ENCODE measurements at places on chromosomes 6 and 20.

DNA sequence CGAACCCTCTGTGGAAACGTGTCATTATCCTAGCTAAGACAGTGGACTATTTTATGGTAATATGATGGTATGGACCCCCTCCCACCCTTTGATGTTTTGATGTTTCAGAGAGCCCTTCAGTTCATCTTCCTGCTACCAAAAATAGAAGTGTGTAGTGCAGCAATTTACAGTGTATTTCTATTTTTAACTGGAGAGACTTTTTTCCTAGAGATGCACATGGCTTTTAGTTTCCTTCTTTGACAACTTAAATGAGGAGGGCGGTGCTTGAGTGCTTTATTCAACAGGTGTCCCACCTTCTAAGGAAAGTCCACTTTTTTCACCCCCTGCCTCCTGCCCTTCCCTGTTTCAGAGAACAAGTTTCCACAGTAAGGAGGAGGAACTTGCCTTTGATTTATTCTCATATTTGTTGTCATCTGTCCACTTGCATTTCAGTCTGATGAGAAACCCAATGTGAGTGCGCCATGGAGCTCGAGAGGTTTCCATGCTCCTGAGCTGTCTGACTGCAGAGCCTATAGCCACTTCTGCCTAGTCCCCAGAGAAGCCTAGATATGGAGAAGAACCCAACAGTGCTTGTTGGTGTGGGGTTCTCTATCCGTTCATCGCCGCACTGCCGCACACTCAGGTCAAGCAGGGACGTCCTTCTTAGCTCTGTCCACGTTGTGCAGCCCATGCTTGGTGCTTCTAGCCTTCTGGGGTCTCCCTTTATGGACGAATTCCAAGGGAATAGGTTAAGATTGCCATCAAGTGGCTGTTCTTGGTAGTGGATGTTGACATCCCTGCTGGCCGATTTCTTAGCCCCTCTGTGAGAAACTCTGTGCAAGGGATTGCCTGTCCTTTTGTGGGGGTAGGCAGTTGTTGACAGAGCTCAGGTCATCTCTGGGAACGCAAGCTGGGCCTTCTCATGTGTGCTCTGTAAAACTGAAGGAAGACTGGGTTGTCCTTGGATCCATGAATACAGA, 144.2 kb downstream of the JARID2 start:
- DNase-seq: no peak

GRCh38 chr6:29992807-29993206, 50.5 kb downstream of the HLA-A start:
- peak; percentile 88 for DNase-seq

DNA sequence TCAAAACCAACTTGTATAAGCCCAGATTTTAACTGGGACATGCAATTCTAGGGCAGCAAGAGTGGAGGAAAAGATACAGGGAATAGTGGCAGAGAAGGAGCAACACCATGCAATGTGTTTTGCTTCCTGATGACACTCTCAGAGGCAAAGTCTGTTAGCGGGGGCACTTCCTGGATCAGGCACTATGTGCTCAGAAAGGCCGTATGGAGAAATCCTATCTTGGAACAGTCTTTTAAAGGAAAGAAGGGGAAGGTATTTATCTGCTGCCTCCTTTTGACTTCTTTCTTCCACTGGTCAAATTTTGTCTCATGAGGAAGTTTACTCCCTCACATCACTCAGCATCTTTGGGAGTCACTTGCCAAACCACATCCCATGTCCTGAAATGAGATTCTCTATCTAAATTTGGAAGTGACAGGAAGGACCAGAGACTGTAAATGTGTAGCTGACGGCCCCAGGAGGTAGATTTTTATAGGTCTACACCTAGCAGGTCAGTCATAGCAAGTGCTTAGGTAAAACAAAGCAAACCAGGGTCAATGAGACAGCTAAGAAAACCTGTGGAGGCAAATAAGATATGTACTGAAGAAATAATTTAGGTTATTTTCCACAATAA, 91.7 kb upstream of the ELOVL5 start:
- DNase-seq: no peak

DNA sequence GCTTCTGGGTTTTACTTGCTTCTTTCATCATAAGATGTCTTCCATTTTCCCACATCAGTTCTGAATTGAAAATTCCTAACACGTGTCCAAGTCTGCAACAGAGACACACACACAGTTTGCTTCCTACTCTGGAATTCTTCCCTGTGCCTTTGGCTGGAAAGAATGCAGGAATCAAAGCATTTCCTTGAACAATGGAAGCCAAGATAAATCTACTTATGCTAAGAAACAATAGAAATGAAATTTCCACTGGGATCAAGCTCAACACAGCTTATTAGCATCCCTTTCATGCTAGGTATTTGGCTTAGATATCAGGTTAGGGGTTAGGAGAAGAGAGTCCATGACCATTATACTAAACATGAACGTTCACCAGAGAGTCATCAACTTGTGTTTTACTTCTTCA, 101.1 kb upstream of the SCAF8 start:
- no peak for DNase-seq

DNA sequence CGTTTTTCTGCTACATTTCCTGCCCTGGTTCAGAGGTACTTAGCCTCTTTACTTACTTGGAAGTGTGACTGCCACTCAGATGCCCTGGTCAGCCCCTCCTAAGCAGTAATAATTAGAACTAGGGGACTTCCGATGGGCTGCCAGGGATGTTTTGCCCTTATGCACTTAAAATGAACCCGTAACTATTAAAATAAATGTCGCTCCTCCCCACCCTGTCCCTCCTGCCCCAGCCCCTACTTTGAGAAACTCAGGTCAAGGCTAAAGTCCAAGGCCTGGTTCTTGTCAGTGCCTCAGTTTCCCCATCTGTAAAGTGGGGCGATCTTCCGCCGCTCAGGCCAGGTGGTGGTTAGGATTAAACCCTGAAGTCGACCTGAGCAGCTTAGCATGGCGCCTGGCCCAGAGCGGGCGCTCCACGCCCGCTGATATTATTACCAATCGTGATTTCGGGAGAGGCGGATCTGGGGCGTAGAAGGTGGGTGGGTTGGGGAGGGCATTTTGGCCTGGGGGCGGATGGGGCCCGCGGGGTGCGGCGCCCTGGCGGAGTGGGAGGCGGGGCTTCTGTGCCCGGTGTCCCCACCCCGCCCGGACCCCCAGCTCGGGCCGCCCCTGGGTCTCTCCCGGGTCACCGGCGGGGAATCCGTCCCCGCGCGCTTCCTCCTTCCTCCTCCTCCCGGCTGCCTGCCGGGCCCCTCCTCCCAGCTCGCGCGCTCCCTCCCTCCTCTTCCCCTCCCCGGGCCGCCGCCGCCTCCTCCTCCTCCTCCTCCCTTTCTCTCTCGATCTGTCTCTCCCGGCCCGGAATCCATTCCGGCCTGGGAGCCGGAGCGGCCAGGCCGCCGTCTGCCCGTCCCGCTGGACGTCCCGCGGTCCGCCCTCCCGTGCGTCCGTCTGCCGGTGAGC, at the start of gene SRC:
Gene SRC (plus strand): TSS at position 802 of the 897 bp plus-strand sequence. CDS start 38,014 bp downstream, outside the sequence.
- peak; percentile 44 for DNase-seq

All from bronchial epithelial cell (primary cell).